NCI-H1436 (cell line): ENCODE measurements at places on chromosomes 2 and 18.
A peak's percentile ranks its signal among the peaks of the same experiment; 100 is the strongest.

- no peak for DNase-seq
Measured at GRCh38 chr2:15311201-15311907, 249.8 kb downstream of the NBAS start.

DNA sequence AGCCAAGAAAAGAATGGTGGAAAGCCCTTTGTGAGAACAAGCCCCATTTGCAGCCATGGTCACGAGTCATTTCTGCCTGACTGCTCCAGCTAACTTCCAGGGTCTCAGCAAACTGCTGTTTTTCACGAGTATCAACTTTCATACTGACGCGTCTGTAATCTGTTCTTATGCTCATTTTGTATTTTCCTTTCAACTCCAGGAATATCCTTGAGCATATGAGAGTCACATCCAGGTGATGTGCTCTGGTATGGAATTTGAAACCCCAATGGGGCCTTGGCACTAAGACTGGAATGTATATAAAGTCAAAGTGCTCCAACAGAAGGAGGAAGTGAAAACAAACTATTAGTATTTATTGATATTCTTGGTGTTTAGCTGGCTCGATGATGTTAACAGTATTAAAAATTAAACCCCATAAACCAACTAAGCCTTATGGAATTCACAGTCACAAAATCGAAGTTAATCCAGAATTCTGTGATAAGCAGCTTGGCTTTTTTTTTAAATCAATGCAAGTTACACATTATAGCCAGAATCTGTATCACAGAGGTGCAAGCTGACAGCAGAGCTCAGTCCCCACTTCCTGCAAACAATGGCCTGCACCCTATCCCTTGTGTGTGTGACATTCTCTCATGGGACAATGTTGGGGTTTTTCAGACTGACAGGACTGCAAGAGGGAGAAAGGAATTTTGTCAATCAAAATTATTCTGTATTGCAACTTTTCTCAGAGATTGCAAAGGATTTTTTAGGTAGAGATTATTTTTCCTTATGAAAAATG is 26.1 kb downstream of the SLC14A1 start:
- no peak for DNase-seq

GRCh38 chr18:12703664-12704063 is 822 bp downstream of the PSMG2 start:
- peak; percentile 2 for DNase-seq

DNA sequence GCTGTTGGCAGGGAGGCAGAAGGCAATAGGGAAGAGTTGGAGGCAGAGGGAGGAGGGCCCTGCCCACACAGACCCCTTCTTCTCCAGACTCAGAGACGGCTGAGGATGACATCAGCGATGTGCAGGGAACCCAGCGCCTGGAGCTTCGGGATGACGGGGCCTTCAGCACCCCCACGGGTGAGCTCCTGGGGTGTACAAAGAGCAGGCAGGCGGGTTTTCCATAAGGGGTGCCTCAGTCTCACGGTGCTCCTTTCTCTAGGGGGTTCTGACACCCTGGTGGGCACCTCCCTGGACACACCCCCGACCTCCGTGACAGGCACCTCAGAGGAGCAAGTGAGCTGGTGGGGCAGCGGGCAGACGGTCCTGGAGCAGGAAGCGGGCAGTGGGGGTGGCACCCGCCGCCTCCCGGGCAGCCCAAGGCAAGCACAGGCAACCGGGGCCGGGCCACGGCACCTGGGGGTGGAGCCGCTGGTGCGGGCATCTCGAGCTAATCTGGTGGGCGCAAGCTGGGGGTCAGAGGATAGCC is 10.0 kb downstream of the SPEG start:
- DNase-seq: no peak

DNA sequence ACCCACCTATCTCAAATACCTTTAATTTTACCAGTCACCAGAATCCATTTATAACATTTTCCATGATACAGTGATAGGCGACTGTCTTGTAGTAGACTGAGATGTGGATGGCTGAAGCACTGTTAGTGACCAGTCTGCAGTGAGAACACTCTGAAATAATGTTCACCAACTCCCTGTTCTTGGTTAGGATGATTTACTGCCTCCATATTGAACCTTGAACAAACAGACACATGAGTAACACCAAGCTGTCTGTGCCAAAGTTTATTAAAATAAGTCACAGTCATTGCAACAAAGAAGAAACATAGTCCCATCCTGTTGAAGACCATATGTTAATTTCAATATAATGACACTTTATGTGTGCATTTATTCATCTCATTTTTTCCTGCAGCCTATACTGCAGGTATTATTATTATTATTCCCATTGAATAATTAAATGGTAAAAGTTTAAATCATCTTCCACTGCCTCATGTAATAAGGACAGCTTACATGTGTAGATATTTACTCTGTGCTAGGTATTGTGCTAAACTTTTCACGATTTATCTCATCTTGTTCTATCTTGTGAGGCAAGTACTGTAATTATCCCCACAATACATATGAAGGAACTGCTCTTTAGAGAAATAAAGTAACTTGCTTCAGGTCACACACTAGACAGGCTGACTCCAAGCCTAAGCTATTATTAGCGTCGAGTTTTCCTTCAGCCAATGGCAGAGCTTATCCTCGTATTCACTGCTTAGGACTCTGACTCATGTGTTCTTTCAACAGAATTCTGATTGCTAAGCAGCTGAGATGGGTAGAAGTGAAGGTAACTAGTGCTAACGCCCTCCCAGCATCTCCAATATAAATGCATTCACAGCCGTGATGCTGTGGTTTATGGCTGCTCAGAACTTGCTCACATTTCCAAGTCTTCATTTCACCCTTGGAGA is 62.5 kb downstream of the ONECUT2 start:
- DNase-seq: no peak

DNA sequence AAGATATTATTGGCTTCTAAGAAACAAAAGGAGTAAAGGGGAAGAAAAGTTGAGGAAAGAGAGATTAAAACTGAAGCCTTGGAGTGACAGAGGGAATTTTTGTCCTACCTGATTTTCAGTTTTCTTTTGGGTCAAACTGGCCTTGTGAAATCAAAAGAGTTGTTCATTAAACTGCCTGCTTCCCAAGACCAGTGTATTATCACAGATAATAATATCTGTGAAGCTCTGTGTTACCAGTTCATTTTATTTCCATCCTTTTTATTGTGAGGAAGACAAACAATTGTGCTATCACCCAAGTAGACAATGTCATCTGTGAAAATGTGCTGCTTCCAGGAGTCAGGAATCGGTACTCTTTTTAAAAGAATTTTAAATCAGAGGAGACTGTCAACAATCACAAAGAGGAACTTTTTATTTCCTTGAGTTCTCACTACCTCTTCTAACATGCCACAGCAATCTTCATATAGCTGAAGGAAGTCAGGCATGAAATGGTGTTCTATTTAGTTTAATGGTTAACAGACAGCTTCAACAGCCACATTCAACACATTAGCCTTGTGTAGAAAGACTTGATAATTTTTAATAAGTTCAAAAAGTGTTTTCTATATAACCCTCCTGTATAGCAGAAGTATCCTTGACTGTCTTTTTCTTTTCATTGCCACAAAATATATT is 554.8 kb downstream of the PIK3C3 start:
- DNase-seq: no peak

DNA sequence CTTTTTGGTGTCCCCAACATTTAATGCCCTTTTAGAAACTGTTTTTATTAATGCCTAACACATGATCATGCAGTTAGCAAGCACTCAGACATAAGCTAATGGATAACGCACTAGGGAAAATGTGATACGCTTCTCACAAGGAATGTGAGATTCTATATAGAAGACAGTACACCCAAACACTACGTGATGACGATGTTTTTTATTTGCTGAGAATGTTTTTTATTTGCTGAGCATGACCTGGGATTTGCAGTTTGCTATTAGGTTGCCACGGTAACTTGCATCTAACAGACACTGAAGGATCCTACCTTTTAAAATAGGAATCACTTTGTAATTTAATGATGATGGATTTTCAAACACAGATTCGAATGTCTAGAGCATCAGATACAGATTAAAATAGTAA is 4.9 kb downstream of the SMC6 start:
- DNase-seq: no peak

DNA sequence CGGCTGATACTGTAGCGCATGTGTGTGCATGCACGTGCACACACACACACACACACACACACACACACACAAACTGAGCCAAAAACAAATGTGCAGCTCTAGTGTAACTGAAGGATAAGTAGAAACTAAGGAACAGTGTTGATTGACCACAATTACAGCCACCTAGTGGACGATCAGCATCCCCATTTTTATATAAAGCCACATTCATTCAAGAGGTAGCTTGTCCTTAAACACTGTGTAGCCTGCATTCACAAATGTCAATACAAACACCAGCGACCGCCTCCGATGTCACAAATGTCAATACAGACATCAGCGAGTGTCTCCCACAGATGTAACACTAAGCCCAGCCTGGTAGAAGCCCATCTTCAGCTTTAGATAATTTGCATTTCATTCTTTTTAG is 167.4 kb downstream of the PTGR3 start:
- DNase-seq: no peak

- no peak for DNase-seq
Measured at GRCh38 chr18:28201056-28201455, 24.1 kb upstream of the CDH2 start.

- DNase-seq: no peak
Measured at GRCh38 chr2:95075440-95076132, 46.0 kb downstream of the MRPS5 start.

- DNase-seq: no peak
Measured at GRCh38 chr18:435940-436339, 64.6 kb downstream of the COLEC12 start.
